Suprapubic skin (tissue), 4 donors: ENCODE measurements at places on chromosomes 3 and 15. TPM values are rescaled to one million over a fixed set of nuclear protein-coding genes. Genes with fewer than 3 reads are reported as not detected.

DNA sequence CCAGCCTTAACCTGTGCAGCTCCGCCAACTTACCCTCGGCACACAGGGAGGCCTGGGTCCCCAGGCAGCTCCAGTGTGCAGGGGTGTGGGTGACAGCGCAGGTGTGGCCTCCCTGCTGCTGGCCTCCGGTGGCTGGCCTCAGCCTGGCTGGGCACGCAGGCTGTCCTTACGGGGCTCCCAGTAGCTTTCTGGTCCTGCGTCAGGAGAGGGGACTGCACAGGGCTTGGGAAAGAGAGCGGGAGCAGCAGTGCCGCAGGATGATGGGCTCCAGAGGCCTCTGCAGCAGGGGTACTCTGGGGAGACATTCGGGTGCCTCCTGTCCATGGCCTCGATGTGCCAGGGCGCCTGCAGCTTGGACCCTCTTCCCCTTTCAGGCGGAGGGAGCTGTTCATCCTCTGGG, 9.4 kb downstream of the APBA2 start:
- DNase-seq, result no peak

GRCh38 chr15:40934457-40934856, 5.3 kb downstream of the DLL4 start:
- no peak for DNase-seq

GRCh38 chr15:25737218-25737643, 125.9 kb downstream of the ATP10A start:
- no peak for DNase-seq

GRCh38 chr3:88443066-88443465, 293.3 kb downstream of the C3orf38 start:
- DNase-seq, result no peak

DNA sequence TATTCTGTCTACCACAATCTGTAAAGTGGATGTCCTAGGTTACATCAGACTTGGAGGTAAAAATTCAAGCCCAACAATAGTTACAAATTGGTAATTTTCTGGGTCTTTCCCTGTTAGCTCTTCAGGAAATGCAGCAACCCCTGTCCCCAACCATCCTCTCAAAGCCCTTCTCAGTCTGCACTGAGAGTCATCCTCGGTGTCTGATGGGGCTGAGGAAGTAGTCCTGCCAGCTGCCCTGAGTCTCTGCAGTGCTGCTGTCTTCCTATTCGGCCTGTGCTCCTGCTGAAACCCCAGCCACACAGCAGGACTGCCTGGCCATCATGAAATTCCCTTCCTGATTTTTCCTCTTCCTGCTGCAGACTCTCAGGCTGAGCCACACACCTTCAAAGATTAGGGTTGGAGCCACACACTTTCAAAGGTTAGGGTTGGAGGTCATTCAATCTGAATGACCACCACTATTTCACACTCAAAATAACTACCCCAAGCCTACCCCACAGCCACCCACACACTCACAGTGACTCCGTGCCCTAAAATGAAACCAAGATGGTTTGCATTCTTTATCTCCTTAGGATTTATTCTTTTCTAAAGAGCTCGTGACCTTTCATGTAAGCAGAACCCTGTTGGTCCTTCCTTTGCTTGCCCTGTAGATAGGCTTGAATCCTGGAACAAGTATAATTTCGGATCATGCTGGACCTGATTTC, 17.6 kb downstream of the TRIM42 start:
- DNase-seq, result no peak

- DNase-seq, result no peak
These were observed 99.4 kb downstream of the DTWD1 start for GRCh38 chr15:49720261-49720660.

DNA sequence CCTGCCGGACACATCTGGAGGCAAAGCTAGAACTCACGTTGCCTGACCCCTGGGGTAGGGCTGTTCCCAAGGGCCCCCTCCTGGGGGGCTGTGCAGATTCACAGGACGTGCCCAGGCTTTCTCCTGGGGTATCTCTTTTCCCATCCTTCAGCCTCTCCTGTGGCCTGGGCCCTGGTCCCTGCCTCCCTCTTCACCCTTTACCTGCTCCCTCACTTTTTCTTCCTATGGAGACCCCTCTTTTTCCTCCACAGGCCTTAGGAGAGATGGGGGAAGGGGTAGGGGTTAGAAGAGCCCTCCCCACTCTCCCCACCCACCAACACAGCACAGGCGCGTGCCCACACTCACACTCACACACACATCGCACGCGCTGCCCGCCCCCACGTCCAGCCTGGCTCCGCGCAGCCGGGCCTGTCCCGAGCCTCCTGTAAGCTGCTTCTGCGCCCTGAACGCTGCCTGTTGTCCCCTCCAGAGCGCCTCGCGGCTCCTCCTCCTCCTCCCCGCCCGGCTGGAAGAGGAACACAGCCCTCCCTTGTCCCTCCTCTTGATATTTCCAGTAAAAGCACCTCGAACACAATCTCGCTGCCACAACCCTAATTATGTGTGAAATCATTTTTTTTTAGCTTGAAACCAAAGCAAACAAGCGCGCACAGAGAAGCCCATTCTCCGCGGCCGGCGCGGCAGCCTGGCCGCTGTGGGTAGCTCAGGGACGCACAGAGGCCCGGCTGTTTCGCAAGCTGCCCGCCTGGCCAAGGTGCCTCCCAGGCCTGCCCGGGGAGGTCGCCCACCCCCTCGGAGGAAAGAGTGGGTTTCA, 33.9 kb upstream of the ACAN start:
- no peak for DNase-seq

- no peak for DNase-seq
These were observed 1006.6 kb downstream of the NAALADL2 start for GRCh38 chr3:175865724-175866123.

MAPKAPK3 gene
- total RNA-seq, result 71.5 TPM

ATP13A4 gene
- 39.9 TPM for total RNA-seq
